ENCODE measurements at places on chromosomes 5 and 9. TPM values are rescaled to one million over a fixed set of nuclear protein-coding genes. Genes with fewer than 3 reads are reported as not detected.

DNA sequence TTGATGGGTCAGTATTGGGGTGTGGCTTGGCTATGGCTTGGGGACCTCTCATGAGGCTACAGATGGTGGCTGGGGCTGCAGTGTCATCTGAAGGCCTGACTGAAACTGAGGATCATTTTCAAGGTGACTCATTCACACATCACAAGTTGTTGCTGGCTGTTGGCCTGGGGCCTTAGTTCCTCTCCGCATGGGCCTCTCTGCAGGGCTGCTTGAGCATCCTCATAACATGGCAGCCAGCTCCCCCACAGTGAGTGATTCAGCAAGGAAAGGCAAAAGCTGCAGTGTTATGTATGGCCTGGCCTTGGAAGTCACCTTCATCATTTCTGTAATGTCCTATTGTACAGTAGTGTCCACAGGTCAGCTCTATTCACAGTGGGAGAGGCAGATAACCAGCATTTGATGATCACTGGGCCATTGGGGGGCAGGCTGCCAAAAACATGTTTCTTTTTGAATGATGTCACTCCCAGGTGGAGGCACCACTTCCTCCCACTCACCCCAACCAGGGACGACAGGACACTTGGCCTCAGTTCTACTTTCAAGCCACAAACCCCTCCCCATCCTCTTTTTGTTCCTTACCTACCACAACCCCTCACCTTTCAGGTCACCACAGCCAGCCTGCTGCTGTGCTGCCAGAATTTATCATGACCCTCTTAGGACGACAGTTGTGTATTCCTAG, 14.4 kb downstream of the FGD3 start:
- DNase-seq: no peak

DNA sequence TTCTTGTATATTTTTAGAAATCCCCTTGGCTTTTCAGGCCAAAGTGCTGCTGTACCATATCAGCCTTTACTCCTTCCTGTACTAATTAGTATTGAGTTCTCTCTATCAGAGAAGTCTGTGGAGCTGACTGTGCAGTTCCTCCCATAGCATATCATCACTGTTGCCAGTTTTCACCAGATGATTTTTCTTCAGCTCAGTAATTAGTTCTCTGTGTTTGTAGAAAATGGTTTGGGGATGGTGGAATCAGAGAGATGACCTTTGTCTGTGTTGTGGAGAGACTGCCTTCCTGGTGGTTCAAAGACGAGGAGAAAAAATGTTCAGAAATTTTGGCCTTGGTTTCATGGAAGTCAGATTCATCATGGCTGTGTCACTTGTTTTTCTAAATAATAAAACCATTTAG, 227.5 kb upstream of the ACTBL2 start:
- DNase-seq: no peak

The SLC30A5 gene
- 93.0 TPM for polyA plus RNA-seq

DNA sequence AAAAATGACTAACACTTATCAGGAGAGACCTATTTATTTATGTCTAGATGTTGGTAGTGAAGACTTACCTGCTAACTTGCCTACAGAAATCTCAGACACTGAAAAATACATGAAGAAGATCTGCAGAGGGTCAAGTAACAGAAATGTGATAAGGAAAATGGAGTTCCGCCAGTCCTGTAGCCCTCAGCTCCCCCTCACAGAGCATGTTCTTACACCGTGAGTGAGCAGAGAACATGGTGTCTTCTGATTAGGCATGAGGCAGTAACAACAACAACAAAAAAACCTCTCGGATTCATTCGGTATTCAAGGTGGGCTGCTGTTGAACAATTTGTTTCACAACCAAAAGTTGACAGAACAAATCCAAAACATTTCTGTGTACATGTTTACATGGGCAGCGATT, 162.0 kb upstream of the SNX2 start:
- DNase-seq: no peak

GRCh38 chr9:78903581-78903980, 606.7 kb downstream of the PSAT1 start:
- DNase-seq: no peak

DNA sequence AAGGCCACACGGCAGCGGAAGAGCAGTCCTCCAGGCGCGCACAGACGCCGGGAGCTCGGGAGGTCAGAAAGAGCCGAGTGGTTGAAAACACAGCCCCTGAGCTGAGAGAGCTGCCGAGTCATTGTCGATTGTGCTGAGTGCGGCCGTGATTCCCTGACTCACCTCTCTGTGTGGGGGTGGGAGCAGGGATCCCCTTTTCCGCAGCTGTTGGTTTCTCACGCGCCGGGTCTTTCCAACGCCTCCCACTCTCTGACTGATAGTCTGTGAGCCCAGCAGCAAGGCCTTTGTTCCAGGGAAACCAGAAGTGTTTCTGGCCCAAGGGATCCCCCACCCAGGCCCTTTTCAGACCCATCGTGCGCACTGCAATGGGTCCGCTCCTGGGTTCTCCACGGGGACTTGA, 97.3 kb downstream of the MRPL36 start:
- no peak for DNase-seq

GRCh38 chr5:135058331-135058732, 24.3 kb upstream of the PITX1 start:
- no peak for DNase-seq

The TUSC1 gene
- 14.9 TPM for polyA plus RNA-seq

The SLCO6A1 gene
- not detected for polyA plus RNA-seq

DNA sequence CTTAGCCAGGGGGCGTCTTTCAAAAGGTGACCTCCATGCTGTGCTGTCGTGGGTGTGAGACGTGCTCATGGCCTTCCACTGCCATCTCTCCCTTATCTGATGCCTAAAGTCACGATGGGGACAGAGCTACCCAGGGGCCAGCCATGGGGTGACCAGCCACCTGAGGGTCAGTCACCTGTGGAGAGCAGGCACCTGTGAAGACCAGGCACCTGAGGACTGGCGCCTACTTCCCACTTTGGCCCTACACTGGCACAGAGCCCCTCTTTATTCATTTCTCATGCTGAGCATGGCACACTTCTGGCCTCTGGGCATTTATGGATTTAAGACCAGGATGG, 6.4 kb upstream of the EXOC3 start:
- no peak for DNase-seq
